ENCODE measurements at places on chromosomes 7 and 10.

- DNase-seq = no peak
These were observed 75.2 kb downstream of the PARD3 start for GRCh38 chr10:34739915-34740314.

DNA sequence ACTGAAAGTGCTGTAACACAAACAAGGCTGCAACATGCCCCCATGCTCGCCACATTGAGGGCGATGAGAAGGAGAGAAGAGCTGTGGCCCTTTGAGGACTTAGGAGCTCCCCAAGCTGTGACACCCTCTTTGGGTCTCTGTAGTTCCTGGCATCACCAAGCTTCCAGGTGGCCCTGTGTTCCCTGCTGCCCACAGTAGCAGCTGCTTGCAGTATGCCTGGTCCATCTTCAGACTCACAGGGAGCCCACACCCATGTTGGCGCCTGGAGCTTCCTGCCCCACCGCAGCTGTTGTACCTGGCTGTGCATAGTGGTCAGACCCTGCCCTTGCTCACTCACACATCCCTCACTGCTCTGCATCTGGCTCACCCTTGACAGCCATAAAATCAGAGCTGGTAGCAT, 401.2 kb upstream of the NRG3 start:
- DNase-seq = no peak

GRCh38 chr10:17144032-17144431, 14.4 kb upstream of the CUBN start:
- DNase-seq = no peak

GRCh38 chr10:103188853-103189252, 4.2 kb downstream of the NT5C2 start:
- no peak for DNase-seq

- DNase-seq = peak; percentile 66
These were observed at the start of gene TMEM273 for GRCh38 chr10:49187950-49188761. Gene TMEM273, minus strand, starts transcription at chr10:49188391. Its CDS starts 55 bp downstream, at chr10:49188336.

GRCh38 chr10:71854031-71854430, 3.0 kb upstream of the PSAP start:
- DNase-seq = no peak
